Renal cortical epithelial cell (primary cell): ENCODE measurements at places on chromosomes 5 and 9. TPM values are rescaled to one million over a fixed set of nuclear protein-coding genes. Genes with fewer than 3 reads are reported as not detected.

- no peak for DNase-seq
Observed at GRCh38 chr5:31054453-31054852, 139.0 kb upstream of the CDH6 start.

- DNase-seq: peak; percentile 75
Observed at GRCh38 chr5:54514291-54514690, 3.3 kb upstream of the SNX18 start.

DNA sequence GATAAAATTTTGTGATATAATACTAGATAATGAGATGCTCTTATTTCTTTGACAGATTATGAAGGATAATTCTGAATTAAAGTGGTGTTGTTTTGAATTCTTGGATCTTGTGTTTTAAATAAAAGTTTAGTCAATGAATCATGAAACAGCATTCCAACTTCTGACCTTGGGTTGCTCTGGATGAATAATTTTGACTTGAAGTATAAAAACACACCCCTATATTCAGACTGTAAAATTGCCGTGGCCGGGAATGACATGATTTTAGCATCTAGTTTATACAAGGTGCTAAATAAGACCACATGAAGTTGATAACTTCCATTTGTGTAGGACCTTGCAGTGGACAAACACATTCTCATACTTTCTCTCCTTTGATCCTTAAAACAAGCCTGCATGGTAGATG, 67.2 kb upstream of the DAP start:
- DNase-seq: peak; percentile 59

GRCh38 chr9:109996936-109997580, 210.9 kb downstream of the C9orf152 start:
- no peak for DNase-seq

ECSCR gene
- total RNA-seq: 0.17 and 0.40 TPM in 2 replicates

IL13 gene
- not detected in 2 replicates for total RNA-seq

CCNI2 gene
- total RNA-seq: 1.1 and 2.3 TPM in 2 replicates
